Ureter (tissue), 1 donor: ENCODE measurements at places on chromosomes 5 and 9.

- no peak for DNase-seq
These were observed 5.9 kb downstream of the IER5L start for GRCh38 chr9:129171993-129172751.

- no peak for DNase-seq
These were observed 1.5 kb downstream of the TOR4A start for GRCh38 chr9:137278721-137279711.

DNA sequence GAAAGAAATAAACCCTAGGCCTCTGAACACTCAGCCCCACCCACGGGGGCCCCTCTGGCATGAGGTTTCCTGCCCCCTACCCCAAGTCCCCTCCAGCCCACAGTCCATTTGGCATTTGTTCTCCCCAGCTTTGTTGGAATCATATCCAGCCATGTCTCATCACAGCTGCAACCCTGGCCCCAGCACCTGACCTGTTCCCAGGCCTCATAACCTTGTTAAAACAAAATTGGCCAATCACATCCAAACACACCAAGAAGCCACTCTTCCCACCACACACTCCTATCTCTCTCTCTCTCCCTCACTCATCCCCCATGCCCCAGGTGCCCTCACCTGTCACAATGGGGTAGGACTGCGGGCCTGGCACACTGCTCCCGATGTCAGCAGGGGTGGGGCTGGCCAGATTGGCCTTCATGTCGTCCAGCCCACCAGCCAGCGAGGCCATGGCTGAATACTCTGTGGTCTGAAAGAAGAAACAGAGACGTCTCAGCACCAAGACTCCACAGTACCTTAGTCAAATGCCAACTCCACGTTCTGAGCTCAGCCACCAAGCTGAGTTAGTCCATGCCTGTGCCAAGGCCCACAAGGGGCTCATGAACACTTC lies 110.9 kb downstream of the PAX5 start:
- DNase-seq, result no peak

GRCh38 chr5:160390787-160391696 lies 8.8 kb downstream of the FAM200C start:
- no peak for DNase-seq

DNA sequence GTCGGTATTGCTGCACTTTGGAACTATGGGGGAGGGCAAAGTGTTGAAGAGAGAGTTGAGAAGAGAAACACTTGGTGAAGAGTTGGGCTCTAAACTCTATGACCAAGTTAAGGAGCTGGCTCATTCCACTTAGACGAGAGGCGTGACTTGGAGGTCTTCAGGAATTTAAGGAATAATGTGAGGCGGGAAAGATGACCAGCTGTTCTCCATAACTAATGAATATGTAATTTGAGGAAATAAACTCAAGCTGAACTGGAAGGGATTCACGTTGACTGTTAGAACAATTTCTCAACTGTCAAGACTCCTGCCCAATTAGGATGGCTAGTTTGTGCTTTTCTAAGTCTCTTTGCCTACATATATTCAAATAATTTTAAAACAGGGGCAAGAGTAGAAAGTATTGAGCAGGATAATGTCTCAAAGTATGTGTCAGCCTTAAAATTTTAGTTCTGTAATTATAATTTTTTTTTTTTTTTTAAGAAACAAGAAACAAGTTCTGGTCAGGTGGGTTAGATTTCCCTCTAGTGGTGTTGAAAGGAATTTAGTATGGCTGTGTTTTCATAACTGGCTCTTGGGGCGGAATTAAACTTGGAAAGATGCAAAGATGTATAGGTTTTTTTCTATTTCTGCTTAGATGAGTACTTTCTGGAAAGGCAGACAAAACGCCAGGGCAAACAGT lies 33.4 kb downstream of the TMEM252 start:
- no peak for DNase-seq

DNA sequence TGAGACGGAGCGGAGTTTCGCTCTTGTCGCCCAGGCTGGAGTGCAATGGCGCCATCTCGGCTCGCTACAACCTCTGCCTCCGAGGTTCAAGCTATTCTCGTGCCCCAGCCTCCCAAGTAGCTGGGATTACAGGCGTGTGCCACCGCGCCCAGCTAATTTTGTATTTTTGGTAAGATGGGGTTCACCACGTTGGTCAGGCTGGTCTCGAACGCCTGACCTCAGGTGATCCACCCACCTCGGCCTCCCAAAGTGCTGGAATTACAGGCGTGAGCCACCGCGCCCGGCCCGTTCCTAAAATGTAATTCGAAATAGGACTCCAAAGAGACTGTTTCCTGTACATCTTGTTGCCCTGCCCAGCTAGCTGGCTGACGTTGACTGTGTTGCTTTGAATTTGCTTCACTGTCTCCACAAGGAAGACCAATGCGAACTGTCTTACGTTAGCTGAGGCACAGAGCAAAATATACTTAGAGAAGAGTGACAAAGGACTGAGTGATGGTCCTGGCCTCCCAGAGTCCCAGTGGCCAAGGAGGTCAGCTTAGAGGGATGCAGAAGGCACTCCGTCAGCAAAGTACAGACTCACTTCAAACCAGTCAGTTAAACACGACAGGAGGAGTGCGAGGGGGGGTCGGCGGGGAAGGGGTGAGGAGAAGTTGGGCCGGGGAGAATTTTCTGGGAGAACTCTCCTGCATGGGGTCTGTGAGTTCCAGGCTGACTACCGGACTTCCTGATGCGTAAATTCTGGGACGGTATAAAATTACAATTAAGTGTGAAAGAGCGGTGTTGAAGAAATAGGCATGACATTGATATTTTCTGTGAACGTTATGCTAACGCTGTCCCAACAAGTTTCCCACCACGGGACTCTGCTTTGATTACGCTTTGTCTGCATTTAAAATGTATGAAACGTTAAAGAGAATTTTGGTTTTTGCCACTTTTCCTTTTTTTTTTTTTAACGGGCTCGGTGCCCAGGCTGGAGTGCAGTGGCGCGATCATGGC lies 6.8 kb upstream of the TRIM41 start:
- DNase-seq, result no peak

DNA sequence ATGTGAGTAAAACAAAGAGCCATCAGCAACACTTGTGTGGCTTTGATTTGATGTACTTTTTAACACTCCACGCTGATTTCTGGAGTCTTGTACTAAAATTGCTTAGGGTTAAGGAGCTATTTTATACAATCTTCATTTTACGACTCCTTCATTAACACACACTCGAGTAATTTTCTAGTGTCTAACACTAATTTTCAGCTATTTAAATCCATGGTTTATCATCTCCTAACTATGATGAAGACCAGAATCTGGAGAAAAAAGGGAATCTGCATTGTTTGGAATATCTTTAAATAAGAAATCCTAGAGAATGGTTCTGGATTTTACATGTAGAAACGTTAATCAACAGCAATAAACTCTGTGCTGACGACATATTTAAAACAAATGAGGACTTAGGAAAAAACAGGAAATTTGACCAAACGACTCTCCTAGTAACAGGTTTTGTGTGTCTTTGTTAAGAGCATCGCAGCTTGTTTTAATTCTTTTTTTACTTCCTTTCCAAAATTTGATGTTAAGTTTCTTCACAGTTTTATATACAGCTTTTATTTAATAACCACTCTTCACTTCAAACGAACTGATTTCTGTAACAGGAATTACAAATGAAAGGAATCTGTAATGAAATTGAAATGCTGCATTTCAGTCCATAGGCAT lies 138.5 kb downstream of the AOPEP start:
- no peak for DNase-seq

DNA sequence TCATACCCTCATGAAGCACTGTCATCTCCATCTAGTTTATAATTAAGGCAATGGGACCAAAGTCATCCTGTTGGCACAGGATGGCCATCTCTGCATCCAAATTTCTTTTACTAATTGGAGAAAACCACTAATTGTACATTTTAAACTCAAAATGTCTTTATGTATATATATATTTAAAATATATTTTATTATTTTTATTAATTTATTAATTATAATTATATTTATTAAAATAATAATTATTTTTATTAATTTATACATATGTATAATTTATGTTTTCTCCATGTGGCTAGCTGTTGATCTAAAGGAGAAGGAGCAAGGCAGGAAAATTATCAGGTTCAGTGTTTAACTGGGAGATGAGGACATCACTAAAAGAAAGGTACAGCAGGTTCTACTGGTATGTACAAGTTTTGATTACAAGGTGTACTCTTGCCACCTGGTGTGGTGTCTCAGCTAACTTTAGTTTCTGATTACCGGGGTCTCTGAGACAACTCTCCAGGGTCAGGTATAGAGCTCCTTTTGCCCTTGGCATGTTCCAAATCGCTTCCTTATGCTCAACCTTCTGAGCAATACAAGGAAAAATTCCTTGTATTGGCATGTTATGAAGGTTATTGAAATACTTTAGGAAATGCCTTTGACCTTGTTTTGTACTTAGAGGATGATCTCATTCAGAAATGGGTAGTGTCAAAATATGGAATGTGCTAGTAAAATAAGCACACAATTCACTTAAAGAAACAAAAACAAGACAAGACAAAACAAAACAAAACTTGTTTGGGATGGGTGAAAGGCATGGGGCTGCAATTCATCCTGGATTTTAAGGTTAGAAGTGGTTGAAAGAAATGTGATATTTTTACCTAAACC lies 79.6 kb downstream of the GHR start:
- no peak for DNase-seq

DNA sequence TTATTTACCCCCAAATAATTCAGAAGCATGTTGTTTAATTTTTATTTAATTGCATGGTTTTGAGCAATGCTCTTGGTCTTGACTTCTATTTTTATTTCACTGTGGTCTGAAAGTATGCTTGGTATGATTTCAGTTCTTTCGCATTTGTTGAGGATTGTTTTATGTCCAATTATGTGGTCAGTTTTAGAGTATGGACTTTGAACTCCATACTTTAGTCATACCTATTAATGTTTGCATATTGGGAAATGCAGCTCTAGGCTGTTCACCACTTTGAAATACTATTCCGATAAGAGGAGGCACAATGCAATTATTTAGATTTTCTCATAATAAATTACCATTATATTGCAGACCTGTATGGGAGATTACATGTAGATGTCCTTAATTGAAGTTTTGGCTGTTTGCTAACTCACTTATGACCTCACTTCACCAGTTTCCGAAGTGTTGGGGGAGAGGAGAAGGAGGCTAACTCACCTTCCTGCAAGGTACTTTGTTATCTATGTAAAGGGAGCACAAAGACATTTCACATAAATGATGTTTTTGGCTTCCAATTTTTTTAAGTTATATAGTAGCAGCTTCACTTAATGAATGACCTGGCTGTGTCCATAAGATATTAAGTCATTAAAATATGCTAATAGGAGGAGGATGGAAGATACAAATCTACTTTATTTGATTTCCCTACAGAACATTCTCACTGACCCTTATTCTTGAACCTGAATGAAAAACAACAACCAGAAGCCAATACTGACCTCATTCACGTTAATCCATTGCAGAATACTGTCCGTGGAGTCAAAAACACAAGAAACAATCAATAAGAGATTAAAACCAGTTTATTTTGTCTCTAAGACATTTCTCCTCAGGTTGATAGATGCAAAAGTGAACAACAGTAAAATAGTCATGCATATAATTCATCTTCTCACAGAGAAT lies 970.3 kb upstream of the ARRDC3 start:
- no peak for DNase-seq

DNA sequence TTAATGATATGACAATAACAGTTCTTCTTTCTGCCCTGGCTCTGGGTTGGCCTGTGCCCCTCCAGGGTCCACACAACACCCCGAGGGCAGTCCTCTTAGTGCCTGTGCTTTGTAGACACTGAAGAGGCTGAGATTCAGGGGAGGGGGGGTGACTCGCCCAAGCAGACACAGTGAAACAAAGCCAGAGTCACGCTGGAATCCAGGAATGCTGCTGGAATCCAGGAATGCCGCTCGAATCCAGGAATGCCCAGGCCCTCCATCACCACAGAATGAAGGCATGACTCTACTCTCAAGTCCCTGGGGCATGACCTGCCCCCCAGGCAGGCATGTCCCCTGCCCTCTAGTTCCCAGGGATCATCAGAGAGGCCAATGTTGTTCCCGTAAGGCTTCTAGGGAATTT lies 73.1 kb downstream of the LRSAM1 start:
- no peak for DNase-seq

DNA sequence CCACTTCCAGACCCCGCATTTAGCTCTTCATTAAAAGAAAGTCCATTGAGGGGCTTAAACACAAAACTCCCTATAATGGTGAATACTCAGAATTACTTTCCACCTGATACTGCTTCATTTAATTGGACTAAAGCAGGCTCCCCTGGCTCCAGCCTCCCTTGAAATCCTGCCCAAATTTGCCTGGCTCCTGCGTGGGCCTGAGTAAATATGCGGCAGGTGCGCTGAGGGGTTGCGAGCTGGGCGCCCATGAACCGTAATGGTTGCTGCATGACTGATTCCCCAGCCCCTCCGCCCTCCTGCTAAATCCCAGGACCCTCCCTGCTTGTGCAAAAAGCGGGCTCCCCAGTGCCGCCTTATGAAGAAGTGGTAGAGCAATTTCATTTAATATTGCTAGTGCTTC lies 639.7 kb downstream of the BNC2 start:
- no peak for DNase-seq

GRCh38 chr5:150062216-150062922 lies 24.0 kb downstream of the CSF1R start:
- DNase-seq, result no peak

DNA sequence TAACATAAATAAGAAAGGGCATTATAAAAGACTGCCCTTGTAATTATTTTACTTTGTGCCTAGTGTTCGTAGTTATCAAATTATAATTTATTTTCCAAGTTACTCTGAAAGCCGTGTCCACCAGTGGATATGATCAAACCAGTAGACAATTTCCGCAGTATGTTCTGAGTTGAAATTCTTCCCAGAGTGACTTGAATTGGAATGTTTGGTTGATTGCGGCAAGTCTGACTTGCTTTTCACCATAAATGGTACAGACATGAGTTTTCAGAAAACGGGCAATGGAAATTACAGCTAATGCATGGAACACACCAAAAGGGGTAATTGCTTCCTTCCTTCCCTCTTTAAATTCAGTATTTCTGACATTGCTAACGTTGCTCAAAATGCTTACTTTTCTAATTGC lies 56.6 kb downstream of the CHSY3 start:
- no peak for DNase-seq

GRCh38 chr5:94689908-94690307 lies 71.4 kb downstream of the SLF1 start:
- DNase-seq, result no peak

DNA sequence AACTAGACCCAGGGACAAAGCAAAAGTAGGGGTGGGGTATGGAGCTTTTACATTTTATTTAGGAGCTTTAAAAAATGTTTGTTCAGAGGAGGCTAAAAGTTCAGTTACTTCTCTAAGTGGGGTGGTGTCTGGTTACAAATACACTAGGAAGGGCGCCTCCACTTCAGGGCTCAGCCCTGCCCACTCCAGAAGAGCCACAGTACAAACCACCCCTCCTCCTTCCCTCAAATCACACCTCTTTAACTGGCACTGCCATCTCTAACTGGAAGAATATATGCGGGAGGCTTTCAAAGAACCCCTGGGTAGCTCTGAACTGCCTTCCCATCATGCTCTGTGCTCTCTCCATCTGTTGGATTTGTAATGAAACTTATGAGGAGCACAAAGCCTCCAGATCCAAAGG lies 98.8 kb upstream of the NFIB start:
- no peak for DNase-seq

GRCh38 chr9:116323571-116323970 lies 170.0 kb downstream of the PAPPA start:
- no peak for DNase-seq

- DNase-seq, result peak; percentile 35
These were observed 50.0 kb downstream of the GSN start for GRCh38 chr9:121317737-121318630.
